Stimulated activated CD8-positive, alpha-beta memory T cell treated with anti-CD3 and anti-CD28 coated beads, Interleukin-7, amount 100 ng/mL, for 1 hour (primary cell): ENCODE measurements at places on chromosomes 11 and 22.

- no peak for DNase-seq
Measured at GRCh38 chr11:118318124-118318523, 13.6 kb downstream of the CD3E start.

DNA sequence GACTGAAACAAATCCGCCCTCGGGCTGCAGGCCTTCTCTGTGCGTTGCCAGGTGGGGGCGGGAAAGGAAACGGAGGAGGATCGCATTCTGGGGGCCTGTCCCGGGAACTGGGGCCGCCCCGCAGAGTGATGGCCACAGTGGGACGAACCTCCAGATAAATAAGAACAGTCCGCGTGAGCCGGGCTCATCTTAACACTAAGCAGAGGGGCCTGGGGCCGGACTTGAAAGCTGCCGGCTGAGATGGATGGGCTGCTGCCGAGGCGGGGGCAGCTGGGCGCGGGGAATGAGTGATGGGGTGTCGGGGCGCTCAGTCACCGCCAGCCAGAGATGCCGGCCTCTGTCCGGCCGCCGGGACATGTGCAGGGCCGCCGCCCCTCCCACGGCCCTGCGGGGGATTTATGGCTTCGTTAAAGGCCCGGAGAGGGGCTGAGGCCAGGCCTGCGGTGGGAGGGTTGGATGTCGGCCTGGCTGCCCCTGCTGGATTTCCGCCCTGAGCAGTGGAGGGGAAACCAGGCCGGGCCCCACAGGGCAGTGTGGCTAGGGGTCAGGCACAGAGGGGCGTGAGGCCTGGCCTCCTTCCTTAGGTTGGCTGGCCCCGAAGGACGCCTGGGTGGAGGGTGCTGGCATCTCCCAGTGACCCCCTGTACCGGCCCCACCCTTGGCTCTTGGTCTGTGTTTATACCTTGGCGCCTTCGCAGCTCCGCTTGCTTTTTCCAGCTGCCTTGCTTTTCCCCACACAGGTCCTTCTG, 45.3 kb upstream of the CD82 start:
- no peak for DNase-seq

- DNase-seq: no peak
Measured at GRCh38 chr11:76835928-76836612, 24.6 kb upstream of the ACER3 start.

- no peak for DNase-seq
Measured at GRCh38 chr22:23034621-23035556, 35.4 kb upstream of the GNAZ start.

- no peak for DNase-seq
Measured at GRCh38 chr22:38715852-38716251, 10.1 kb downstream of the GTPBP1 start.

GRCh38 chr11:120936356-120936755, 87.5 kb upstream of the TBCEL start:
- no peak for DNase-seq

GRCh38 chr22:47804281-47804680, 1041.8 kb downstream of the TBC1D22A start:
- DNase-seq: no peak

- no peak for DNase-seq
Measured at GRCh38 chr11:110601936-110602335, 110.3 kb downstream of the ARHGAP20 start.

GRCh38 chr11:27726981-27727380, 26.7 kb upstream of the BDNF start:
- no peak for DNase-seq

GRCh38 chr11:7846003-7846402, 49.3 kb upstream of the OR5P2 start:
- no peak for DNase-seq

DNA sequence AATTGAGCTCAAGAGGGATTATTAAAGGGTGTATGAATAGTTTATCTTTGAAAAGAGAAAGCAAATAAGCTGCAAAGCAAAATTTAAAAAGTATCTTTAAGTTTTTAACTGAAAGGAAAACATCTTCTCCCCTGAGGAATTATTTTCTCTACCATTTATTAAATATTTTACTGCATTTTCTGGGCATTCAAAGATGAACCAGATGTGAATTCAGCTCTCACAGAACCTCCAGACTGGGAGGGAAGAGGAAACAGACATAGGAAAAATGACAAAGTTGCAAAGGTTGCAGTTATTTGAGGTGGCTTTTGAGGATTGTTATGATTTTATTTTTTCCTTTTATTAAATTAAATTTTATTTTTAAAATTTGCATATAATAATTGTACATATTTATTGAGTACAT, 122.7 kb upstream of the SESN3 start:
- no peak for DNase-seq

DNA sequence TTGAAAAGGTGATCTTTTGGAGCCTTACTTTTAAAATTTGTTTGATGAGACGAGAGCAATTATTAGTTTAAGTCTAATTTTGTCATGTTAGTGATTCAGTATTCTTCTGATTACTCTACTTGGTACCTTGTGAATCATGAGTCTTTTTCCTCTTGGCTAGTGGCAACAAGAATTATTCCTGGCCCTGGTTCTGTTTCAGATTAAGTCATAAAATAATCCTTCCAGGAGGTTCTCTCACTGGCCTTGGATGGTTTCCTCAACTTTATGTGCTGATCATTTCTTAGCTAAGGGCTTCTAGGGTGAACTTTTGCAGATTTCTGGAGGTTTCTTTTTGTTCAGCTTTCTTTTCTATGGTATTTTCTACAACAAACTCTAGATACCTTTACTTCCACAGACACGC, 741.8 kb upstream of the LUZP2 start:
- no peak for DNase-seq

DNA sequence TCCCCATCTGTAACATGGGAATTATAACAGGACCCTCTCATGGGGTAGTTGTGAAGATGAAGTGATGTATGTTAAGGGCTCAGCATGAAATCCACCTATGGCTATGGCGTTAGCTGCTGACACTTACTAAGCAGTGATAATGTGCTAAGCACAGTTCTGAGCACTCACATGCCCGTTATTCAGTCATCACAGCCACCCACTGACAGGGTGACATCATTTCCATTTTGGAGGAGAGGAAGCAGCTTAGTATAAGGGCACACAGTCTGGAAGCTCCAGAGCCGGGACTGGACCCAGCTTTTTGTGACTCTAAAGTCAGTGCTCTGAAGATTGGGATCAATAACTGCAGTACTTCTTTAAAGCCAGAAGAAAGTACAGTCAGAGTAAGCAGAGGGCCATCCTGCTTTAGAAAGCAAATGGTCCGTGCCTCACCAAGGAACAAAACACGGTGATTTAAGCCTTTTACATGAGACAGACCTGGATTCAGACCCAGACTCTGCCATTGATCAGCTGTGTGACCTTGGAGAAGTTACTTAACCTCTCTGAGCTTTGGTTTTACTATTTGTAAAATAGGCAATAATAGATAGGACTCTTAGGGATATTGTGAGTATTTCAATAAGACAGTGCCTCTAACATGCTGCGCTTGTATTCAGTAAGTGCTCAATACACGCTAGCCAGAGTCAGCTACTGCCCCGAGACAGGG, 61.5 kb downstream of the SGSM1 start:
- no peak for DNase-seq

- no peak for DNase-seq
Measured at GRCh38 chr22:37219533-37219932, 7.3 kb upstream of the SSTR3 start.

GRCh38 chr11:11016943-11017342, 159.1 kb upstream of the ZBED5 start:
- DNase-seq: no peak

DNA sequence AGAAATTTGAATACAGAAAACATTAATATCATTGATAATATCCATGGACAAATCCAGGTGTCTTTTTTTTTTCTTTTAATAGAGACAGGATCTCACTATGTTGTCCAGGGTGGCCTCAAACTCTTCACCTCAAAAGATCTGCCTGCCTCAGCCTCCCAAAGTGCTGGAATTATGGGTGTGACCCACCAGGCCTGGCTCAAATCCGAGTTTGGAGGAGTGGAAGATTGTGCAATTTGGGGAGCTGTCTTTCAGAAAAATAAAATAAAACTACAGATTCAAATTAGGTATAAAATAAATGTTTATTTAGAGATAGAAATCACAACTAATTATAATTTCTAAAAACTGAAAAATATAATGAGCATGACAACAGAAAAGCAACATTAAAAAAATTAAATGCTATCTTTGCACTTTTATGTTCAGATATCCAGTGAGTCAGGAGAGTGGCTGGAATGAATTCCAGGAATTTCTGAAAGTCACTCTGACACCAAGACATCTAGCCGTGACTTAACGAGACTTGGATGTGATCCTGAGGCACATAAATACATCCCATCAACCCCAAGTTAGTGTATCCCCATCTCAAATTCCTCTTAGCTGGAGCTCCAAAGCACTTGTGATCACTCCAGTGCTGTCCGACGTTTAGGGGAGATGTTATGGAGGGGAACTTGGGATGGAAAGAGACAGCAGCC, 128.6 kb upstream of the THY1 start:
- DNase-seq: no peak

DNA sequence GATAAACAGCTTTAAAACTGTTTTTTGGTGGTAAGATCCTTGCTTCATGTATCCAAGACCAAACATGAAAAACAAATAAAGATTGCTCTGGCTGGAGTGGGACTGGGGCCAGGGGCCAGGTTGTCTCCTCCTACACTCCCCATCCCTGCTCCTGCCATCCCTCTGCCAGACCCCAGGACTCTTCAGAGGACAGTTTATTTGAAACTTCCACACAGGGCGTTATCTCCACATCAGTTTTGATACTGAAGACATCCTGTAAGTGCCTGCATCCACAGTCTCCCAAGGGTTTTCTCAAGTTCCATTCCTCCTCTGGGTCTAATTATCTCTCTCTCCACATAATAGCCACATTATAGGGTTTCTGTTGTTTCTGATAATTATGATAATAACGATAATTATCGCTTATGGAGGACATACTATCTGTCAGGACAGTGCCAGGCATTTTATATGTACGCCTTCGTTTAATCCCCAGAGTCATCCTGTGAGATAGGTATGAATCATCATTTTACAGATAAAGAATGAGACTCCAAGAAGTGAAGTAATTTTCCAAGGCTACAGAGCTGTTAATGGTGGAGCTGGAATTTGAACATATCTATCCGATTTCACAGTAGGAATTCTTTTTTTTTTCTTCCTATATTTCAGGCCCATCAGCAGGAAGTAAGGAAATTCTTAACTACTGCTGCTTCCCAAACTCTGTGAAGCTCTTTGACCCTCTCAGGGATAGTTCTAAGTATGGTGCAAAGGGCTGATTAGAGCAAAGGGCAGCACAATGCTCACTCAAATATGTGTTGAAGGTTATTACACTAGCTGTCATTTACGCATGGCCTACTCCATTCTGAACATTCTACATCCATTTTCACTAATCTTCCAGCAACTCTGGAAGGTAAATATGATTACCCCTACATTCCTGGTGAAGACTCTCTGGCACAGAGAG, 488.0 kb upstream of the CCDC90B start:
- no peak for DNase-seq

DNA sequence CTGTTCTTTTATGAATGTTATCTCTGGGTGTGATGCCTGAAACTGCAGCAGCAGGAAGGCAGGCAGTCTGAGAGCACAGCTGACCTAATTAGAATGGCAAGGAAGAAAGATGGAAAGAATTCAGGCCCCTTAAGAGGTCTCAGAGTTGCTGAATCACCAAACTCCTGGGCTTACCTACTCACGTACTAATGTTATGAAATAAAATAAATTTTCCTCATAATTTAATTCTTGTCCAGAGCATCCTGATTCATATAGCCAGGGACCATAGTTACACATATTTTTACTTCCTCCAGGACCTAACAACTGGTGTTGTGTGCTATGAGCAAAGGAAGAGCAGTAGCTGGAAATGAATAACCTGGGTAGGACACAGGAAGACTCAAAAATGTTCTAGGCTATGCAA, 41.9 kb downstream of the SNX19 start:
- DNase-seq: no peak

GRCh38 chr11:117444711-117445658, 117.3 kb downstream of the CEP164 start:
- no peak for DNase-seq

- DNase-seq: no peak
Measured at GRCh38 chr11:2930704-2931419, 1.6 kb upstream of the PHLDA2 start.

GRCh38 chr11:87306262-87306851, 268.6 kb downstream of the TMEM135 start:
- no peak for DNase-seq

- no peak for DNase-seq
Measured at GRCh38 chr11:35981581-35981980, 37.7 kb downstream of the LDLRAD3 start.
